Activated naive CD4-positive, alpha-beta T cell (primary cell): ENCODE measurements at places on chromosomes 6 and 20.

- no peak for DNase-seq
Observed at GRCh38 chr6:33073431-33073871, at the start of gene HLA-DPA1. Gene HLA-DPA1 (minus strand): TSS chr6:33073649.

GRCh38 chr6:15474196-15474595, 188.6 kb downstream of the DTNBP1 start:
- DNase-seq, result no peak

- DNase-seq, result no peak
Observed at GRCh38 chr6:53581856-53582255, 37.0 kb upstream of the GCLC start.

GRCh38 chr6:111920578-111920977, 47.3 kb upstream of the FYN start:
- DNase-seq, result no peak

GRCh38 chr20:22717466-22717865, 133.1 kb upstream of the FOXA2 start:
- DNase-seq, result no peak

- DNase-seq, result no peak
Observed at GRCh38 chr6:30557683-30557981, 537 bp downstream of the PRR3 start.

GRCh38 chr6:75952128-75952527, 120.3 kb downstream of the IMPG1 start:
- DNase-seq, result no peak

DNA sequence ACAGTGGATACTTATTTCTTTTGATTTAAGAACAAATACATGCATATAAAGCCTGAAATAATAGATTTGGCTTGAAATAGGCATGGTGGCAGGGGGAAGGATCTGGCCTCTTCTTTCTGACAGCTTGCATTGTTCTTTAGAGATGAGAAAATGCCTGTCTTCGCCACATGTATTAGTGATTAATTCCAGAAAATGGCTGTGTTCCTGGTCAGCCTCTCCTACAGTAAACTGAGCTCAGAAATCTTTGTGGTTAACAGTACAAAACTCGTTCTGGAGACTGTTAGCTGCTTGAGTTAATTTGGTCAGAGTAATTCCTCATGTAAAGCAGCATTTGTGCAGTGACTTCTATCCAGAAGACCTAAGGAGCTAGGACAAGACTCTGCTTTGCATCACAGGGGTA, 151.5 kb downstream of the EYA4 start:
- no peak for DNase-seq

GRCh38 chr6:43509142-43509983, 783 bp downstream of the LRRC73 start:
- DNase-seq, result no peak

DNA sequence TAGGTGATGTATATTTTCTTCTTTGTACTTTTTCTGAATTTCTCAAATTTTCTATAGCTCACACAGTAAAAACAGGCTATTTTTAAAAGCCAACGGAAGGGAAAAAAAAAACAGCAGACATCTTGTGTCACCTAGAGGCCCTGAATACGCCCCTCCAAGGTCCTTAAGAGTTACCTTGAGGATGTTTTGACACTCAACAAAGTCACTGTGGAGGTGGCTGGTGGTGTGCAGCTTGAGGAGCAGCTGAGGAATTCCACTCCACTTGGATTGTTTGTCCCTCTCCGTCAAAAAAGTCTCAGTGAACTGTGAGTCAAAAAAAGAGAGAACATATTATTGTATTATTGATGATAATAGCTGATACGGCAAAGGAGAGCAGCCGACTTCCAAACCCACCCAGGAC, 14.7 kb downstream of the TRPC4AP start:
- no peak for DNase-seq

DNA sequence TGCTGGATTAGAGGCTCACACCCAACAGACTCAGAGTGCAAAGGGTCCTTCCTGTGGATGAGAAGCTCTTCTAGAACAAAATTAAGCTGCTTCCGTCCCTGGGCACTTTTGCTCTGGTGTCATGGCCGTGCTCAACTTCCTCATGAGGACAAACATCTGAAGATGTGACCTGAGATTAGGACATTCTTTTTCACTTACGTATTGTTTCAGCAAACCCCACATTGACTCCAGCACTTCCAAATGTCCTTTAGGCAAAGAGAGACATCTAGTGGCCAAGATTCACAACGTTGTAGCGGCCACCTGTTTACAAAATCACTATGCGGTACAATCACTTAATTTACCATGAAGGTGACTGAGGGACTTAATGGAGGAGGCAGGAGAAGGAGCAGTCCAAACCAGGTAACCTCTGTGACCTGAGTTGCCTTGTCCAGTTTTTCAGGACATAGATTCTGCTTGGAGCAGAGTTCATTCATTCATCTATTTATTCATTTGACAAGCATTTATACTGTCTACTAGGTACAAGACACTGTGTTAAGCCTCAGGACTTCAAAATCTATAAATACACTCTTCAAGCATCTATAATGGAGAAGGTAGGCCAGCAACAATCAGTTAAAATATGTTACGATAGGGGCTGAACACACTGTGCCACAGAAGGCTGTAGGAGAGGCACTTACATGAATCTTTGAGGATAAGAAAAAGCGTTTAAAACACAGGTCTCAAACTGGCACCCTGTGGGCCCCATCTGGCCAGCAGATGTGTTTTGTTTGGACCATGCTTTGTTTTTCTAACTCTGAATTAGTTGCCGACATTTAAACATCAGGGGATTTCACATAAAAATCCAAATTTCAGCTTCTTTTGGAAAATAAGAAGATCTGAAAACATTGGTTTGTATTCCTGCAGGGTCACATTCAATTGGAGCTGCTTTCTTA, 5.6 kb upstream of the ADGRF1 start:
- DNase-seq, result no peak

- DNase-seq, result no peak
Observed at GRCh38 chr20:26208296-26209091, 511.8 kb upstream of the ZNF337 start.

DNA sequence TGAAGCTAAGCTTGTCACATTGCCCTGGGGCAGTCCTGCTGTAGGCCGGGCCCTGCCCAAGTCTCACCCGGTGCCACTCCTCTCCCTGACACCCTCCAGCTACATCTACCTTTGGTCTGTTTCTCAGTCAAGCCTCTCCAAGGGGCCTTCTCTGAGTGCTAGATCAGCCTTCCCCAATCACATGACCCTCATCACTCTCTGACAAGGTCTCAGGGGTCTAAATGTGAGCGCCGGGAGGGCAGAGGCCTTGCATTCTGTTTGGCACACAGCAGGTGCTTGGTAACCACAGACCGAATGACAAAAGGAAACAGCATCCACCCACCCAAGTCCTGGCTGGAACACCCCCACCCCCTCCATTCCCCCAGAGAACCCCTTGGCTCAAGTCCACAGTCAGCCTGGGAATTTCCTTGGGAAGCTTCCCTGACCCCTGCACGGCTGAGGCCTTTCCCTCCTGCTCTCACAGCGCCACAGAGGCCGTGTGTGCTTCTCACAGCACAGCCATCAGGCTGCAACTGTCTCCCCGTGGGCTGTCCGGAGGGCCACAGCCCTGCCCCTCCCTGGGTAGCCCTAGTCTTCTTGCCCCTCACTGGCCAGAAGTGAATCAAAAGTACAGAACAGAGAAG, 32.9 kb downstream of the PKIG start:
- DNase-seq, result no peak

DNA sequence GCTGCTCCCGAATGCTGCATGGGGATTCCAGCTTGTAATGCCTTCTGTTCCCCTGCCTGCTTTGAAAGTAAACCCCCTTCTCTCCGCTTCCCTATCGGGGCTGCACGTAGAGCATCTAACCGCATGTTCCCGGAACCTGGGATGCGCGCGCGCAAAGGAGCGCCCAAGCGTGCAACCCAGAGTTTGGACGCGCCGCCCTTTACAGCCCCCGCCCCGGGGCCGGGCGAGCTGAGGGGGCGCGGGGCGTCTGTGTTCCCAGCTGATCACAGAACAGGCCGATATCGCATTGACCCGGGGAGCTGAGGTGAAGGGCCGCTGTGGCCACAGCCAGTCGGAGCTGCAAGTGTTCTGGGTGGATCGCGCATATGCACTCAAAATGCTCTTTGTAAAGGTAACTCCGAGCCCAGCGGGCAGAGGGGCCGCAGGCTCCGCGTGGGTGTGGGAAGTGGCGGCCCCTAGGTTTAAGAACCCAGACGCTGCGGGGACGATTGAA, 1.4 kb downstream of the LAMP5 start:
- DNase-seq, result no peak

DNA sequence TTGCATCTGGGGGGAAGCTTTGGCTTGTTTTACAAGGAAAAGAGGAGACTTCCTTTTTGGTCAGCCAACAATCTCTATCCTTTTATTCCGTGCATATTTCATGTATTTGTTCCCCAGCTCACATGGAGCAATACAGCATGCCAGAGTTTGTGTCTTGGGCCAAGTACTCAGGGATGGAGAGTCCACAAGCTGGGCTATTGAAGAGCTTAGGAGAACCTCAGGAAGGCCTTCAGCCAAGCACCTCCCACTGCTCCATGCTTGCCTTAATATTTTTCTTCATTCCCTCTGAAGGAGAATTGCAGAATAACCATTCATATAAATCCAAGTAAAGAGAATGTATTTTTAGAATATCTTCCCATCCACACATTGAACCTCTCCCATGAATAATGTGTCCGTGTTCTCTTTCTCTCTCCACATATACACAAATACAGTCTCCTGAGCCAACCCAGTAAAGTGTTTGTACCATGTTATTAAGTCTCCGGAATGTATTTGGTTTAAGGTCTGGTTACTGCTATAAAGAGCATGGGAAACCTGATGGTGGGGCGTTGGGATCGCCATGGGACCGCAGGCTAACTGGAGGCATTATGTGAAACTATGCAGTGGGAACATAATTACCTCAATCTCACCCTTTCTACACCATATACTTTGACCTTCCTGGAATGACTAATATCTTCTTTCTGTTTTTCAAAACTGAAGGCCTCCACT, 3.0 kb downstream of the LAMA4 start:
- DNase-seq, result no peak
